ENCODE measurements at places on chromosomes 4 and X.
A peak's percentile ranks its signal among the peaks of the same experiment; 100 is the strongest.

DNA sequence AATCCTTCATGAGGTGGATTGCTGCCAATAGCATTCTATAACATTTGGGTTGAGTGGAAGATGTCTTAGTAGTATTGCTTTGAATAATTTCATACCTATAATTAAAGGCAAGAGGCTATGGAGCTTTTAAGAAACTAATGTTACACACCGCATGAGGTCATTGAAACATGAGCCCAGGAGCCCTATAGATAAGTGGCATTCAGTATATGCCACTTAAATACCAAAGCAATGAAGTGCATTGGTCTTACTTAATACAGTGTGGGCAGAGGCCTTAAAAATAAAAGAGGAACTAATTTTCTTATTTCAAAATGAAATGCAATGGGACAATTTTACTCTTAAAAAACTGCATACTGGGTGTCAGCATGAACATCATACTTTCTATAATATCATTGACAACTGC, 47.5 kb downstream of the SPATA18 start:
- no peak for DNase-seq

DNA sequence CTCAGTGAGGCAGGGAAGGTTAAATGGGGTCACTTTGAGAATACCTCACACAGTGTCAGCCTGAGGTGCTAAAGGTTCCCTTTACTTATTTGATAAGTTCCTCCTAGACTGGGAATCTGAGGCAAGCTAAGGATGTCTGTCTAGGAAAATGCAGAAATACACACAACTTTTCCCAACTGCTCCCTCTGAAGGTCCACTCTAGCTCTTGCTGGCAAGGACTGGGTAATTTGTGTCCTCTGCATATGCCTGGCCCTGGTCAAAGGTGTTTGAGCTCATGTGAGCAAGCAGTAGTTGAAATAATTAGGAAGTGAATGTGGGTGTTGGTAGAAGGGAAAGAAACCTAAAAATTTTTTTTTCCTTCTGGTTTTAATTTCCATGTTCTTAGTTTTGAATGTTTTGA, 21.3 kb downstream of the TXLNG start:
- no peak for DNase-seq

GRCh38 chr4:121050300-121050699, 22.0 kb downstream of the NDNF start:
- no peak for DNase-seq

- DNase-seq: no peak
Observed at GRCh38 chr4:152024881-152025280, 264.1 kb upstream of the GATB start.

DNA sequence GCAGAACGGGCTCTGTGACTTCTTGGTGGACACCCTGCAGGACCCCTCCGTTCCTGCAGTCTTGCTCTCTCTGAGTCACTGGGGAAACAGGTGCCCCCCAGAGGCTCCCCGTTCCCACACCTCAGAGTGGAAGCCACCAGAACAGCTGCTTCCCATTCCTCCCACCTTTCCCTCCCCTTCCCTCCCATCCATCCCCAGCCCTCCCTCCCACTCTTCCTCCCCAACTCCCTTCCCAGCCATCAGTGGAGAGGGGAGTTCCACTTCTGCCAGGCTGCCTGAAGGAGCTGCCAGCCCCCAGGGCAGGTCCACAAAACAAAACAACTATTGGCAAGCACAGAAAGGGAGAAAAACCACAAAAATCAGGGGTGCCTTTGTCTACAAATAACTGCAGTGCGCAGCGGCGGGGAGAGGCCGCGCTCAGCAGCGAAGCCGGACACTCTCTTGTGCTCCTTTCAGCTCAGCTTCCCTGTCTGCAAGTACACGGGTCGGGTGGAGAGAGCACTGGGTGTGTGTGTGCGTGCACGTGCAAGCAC, 8.1 kb downstream of the SSR4 start:
- DNase-seq: peak; percentile 25

DNA sequence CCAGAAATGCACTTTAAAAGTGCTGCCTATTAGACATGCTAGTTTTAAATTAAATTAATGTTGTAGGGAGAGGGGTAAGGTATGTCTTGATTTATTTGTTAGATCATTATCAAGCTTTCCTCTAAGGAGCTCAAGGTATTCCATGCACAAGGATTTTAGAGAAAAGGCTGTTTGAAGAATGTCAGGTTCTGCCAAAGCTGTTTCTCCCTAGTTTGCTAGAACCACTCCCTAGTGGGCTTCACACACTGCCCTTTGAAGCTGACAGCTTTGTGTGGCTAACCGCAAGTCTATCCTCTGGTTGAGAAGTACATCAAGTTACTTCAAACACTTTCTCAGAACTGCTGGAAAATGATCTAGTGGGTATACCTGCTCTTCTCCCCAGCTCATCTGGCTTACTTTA, 32.3 kb downstream of the RASL11B start:
- DNase-seq: no peak

GRCh38 chr4:64272432-64272831, 136.8 kb downstream of the TECRL start:
- no peak for DNase-seq

GRCh38 chrX:40912576-40912975, 172.7 kb upstream of the USP9X start:
- no peak for DNase-seq

GRCh38 chrX:142312591-142312990, 107.5 kb upstream of the MAGEC2 start:
- DNase-seq: no peak

DNA sequence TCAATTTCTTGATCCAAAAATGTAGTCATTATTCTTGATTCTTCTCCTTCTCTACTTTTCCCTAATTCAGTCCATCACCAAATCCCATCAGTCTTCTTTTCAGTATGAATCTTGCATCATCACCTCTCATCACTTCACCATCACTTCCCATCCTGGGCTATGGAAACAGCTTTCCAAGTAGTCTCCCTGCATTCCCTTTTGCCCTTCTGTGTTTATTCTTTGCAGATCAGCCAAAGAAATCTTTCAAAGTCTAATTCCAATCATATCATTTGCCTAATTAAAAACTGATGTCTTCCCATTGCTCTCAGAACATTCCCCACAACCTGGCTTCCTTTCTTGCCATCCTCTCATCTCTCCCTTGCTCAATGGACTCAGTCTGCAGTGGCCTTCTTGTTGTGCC, 201.7 kb upstream of the ADAMTS3 start:
- DNase-seq: no peak

GRCh38 chrX:20861113-20861512, 513.1 kb upstream of the CNKSR2 start:
- no peak for DNase-seq

- no peak for DNase-seq
Observed at GRCh38 chrX:45709381-45709780, 508.7 kb upstream of the DIPK2B start.

DNA sequence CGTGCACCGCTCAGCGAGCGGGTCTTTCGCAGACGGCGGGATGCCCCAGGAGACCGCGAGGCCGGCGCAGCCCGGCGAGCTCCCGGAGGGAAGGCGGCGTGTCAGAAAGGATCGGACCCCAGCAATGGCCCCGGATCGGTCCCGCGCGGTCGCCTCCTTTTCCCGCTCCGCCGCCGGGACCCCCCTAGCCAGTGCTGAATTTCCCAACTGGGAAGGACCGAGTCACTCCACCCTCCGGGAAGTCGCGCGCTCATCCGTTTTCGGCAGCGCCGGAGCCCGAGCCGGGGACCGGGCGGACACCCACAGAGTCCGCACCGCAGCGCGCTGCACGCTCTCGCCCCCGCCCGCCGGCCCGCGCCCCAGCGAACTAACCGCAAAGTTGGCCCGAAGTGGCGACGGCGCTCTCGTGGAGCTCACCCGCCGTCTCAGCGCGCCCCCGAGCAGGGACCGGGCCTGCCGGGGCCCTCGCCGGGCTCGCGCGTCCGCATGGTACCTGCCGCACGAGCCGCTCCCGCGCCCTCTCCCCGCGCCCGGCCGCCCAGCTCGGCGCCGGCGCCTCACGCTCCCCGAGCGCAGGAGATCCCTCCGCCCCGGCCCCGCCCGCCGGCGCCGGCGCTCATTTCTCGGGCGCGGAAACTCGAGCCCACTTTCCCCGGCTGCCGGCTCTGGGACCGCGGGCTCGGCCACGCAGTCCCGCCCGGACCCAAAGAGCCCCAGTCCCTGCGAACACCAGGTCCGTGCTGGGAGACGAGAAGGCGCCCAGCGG, at the start of gene FAT1:
TSS of gene FAT1 (minus strand) at position 565 of the 766 bp plus-strand sequence. CDS start 14,029 bp downstream, outside the sequence.
- peak; percentile 70 for DNase-seq

GRCh38 chr4:37628977-37629609, 57.1 kb downstream of the RELL1 start:
- DNase-seq: no peak

DNA sequence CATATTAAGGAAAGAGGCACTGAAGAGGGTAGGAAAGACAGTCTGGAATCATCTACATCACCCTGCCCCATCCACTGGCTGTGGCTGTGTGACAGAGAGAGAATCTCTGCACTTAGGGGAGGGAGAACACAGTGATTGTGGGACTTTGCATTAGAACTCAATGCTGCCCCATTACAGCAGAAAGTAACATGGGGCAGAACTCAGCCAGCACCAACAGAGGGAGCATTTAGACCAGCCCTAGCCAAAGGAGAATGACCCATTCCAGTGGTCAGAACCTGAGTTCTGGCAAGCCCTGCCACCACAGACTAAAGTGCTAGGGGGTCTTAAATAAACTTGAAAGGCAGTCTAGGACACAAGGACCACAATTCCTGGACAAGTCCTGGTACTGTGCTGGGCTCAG, 37.9 kb downstream of the ZNF330 start:
- no peak for DNase-seq

DNA sequence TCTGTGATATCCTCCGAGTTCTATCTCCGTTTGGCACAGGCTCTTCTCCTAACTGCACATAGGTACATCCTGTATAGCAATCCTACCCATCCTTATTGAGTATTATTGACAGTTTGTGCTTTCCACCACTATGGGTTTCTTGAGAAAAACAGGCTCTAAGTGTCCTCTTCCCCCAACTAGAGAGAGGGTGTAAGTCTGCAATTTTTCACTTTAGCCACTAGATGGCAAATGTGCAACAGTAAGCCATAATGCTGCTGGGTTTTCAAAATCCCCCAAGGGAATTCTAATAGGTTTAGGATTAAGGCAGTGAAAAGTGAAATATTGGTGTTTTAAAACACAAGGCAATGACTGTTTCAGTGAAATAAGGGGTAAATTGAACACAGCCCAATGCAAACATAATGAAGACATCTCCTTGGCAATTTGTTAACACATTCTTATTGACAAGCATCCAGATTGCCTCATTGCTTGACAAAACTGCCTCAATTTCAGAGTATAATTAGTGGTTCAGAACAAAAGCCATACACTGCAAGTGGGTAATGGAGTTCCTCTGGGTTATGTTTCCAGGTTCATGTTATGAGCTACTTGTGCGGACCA, 239.0 kb upstream of the HTR2C start:
- DNase-seq: no peak

DNA sequence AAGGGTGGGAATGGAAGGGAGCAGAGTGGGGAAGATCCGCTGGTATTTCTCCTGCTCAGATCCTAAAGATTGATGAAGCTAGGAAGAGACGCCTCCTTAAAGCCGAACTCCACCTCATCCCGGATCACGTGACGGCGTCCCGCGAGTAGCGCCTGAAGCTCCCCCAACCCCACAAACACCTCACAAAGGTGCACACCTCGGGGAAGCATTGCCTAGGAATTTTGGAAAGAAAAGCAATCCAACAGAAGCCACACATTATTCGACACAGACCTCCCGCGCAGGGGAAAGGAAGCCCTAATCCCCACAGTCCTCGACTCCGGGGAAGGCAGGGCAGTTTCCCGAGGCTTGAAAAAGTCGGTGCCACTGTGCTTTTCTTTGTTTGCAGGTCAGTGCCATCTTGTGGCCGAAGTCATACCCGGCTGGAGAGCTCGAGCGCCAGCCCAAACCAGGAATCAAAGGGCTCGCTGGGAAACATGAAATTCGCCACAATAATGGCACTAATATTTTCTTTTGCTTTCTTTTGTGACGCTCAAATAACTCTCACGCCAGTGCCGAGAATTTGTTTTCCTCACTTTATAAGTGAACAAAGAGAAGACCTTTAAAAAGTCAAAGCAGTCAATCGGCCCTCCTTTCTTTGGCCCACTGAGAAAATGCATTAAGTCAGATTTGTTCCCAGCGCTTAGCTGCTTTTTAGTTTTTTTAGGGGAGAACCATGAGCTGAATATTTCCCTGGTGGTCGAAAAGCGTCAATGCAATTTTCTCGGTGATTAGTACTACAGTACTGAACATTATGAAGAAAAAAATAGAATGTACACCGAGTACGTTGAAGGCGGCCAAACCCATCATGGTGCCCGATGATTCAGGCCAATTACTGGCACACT, at the start of gene NPY1R:
TSS of gene NPY1R (minus strand) at position 71 of the 881 bp plus-strand sequence. CDS start 6,042 bp downstream, outside the sequence.
- DNase-seq: peak; percentile 75

DNA sequence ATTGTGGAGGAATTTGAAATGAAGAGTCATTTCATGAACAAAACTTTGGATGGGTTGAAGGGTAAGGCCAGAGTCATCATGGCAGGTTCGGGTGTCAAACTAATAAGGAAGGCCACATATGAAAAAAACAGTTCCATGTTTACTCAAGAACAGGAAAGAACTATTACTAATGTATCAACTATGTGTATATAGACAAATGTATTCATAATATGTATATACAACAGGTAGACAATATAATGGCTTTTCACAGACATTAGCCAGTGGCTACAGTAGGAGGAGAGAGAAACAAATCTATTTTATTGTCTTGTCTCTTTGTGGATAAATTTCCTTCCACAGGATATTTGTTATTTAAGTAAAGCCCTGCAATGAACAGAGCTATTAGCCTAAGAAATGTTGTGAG, 101.1 kb downstream of the CBLL2 start:
- DNase-seq: no peak

DNA sequence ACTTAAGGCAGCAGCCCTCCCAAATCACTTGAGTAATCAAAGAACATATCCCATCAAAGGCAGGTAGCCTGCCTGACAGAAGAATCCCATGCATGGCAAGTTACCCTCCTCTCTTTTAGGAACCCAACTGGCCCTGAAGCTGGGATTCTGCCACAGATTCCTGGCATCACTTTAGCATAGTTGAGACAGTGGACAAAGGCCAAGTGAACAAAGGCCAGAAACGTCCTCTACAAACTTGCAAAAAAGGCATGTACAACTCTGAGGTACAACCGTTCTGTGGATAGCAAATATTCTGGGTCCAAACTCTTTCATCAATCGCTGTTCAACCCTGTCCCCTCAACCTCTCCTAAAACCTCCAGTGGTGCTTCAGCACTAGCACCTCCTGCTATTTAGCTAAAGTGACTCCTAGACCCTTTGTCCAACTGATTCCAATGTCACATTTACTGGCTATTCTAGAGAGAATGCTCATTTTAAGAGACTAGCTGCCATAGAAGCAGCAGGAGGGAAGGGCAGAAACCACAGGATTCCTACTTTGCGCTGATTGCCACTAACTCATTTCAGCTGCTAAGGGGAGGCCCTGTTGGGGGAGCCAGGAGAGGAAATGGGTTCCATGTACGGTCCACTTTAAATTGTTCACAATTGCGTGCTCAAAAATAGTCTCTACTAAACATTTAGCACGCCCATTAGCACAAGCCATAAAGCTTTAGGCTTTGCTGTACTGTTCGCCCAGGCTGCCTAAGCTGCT, 105.9 kb downstream of the SHROOM4 start:
- no peak for DNase-seq

DNA sequence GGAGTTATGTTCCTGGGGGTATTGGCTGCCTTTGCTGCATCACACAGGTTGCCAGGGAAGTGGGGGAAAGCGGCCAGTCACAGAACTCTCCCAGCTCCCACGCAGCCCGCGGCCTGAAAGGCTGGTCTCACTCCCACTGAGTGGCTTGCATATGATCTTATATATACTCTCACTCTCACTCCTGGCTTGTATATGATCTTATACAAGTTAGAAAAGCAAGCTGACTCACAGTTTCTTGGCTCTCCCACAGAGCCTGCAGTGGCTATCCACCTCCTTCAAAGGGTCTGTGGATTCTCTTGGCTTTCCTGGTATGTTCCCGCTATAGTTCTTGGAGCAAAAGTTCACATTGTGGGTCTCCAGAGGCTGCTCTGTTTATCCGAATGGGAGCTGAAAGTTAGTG, 833.5 kb upstream of the GALNTL6 start:
- peak; percentile 83 for DNase-seq

All from posterior cingulate gyrus (tissue), 11 donors.